Stimulated activated CD8-positive, alpha-beta memory T cell treated with anti-CD3 and anti-CD28 coated beads, Interleukin-15, amount 100 ng/mL, for 4 hours (primary cell): ENCODE measurements at places on chromosomes 2 and 18.

DNA sequence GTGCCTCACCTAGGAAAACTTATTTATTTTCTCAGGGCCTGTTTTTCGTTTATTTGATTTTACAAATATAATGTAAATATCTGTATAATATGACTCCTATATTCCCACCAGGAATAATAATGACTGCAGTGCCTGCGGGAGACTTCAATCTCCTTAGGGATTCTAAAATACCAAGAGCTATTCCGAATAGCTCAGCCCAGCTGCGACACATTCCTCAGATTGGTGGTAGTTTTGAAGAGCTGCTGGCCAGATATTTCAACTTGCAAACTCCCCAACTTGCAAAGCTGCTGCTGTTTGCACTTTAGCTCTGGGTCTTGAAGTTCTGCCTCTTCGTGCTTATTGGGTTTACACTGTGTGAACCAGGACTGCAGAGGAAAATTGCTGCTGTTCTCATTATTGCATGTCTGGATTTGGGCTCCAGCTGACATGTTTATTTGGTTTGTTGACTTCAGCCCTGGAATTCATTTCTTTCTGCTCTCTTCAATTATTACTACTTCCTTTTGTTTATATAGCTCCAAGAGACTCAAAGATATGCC, 480.2 kb upstream of the CHST9 start:
- DNase-seq = no peak

DNA sequence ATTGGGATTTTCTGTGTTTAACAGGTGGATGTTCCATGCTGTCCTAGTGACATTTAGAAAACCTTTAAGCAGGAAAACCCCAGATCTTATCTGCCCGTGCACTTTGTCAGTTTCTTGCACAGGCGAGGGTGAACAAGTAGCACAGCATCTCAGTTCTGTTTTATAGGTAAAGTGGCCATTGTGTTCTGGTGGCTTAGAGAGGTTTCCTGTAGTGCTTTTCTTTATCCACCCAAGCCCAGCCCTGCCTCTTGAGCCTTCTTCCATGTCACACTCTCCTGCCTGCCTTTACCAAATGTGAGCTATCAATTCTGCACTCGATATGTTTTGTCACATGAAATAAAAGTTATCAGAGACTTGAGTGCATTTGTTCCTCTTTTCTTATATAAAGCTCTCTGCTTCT, 135.3 kb upstream of the NOSTRIN start:
- no peak for DNase-seq

- DNase-seq = no peak
These were observed 497.9 kb upstream of the FANCL start for GRCh38 chr2:58739033-58739432.

DNA sequence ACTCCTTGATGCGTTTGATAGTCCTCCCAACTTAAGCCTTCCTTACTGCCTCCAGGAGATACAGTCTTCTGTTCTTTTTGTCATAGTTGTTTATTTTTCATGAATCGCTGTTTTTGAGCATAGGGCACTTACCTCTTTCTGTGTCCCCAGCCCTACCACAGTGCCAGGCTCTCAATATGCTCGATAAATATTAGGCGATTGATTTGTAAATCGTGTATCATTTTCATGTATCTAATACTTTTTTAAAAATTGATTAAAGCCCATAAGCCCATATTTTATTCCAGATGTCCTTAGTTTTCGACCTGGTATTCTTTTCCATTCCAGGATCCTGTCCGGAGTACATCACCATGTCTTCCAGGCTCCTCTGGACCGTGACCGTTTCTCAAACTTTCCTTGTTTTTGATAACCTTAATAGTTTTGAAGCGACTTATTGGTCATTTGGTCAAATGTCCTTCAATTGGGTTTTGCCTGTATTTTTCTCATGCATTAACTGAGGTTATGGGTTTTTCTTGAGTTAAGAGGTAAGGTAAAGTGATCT, 444 bp upstream of the MMADHC start:
- no peak for DNase-seq

- DNase-seq = no peak
These were observed 467.3 kb upstream of the ETAA1 start for GRCh38 chr2:66929632-66930338.

- DNase-seq = no peak
These were observed 674 bp downstream of the EVX2 start for GRCh38 chr2:176082824-176083751.

GRCh38 chr2:181575024-181575649, 81.8 kb downstream of the CERKL start:
- no peak for DNase-seq

GRCh38 chr2:240165661-240166060, 25.2 kb upstream of the OTOS start:
- DNase-seq = no peak

- no peak for DNase-seq
These were observed 185.2 kb downstream of the GRB14 start for GRCh38 chr2:164436131-164436530.

GRCh38 chr2:110146183-110146944, 30.7 kb upstream of the MALL start:
- DNase-seq = no peak

DNA sequence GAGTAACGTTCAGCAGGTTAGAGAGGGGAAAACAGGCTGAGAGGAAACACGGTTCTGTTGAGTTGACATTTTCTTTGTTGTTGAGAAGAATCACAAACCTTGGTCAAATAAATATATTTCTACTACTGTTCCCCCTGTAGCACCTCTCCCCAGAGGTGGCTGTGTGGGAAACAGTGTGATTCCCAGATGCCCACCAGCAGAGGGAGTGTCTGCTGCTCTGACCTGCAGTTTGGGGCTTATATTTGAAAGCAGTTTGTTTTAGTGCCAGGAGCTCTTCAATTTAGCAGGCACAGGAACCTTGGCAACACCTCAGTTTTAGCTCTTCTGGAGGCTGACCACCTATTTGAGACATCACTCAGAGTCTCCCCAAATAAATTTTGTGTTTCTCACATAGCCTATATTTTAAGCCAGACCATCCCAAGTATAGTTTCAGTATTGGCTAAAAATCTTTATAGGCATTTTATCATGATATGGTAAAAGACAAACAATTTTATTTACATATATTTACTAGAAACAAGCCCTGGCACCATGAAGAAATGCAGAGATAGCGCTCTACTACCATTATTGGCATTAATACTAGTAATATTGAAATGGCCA, 75.7 kb downstream of the PIK3C3 start:
- no peak for DNase-seq

DNA sequence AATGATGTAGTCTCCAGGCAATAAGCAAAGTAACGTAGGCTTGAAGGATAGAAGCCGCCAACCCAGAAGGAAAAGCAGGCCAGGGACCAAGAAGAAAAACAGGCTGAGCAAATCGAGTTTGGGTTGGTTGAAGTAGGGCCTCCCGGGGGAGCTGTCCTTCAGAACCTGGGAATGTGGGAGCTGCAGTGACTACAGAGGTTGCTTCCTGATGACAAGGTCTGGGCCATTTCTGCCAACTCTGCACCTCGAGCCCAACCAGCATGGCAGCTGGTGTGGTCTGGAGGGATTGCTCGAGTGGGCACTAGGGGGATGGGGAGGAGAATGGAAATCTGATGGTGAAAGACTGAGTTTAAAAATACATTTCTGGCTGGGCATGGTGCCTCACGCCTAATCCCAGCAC, 14.1 kb downstream of the ACMSD start:
- no peak for DNase-seq

GRCh38 chr2:185859506-185859905, 120.9 kb downstream of the FSIP2 start:
- DNase-seq = no peak

GRCh38 chr2:111227716-111228141, 107.0 kb downstream of the BCL2L11 start:
- no peak for DNase-seq
